ENCODE measurements at places on chromosomes 5 and 9. TPM values are rescaled to one million over a fixed set of nuclear protein-coding genes. Genes with fewer than 3 reads are reported as not detected.

The GAS1 gene
- polyA plus RNA-seq: 0.56 TPM

The LOX gene
- 0.13 TPM for polyA plus RNA-seq

The TXNDC8 gene
- not detected for polyA plus RNA-seq

The DMRT3 gene
- polyA plus RNA-seq: not detected

The RASEF gene
- polyA plus RNA-seq: 0.08 TPM

The PCDHB9 gene
- 0.01 TPM for polyA plus RNA-seq

The SOHLH1 gene
- polyA plus RNA-seq: not detected

The DOCK8 gene
- polyA plus RNA-seq: 1.5 TPM

The UGT3A1 gene
- polyA plus RNA-seq: not detected

The PTGDS gene
- polyA plus RNA-seq: not detected

The COL23A1 gene
- 0.05 TPM for polyA plus RNA-seq

The ANKRD20A1 gene
- polyA plus RNA-seq: 0.21 TPM

The HCN1 gene
- polyA plus RNA-seq: not detected

The F12 gene
- polyA plus RNA-seq: 7.7 TPM

The FGFR4 gene
- 0.62 TPM for polyA plus RNA-seq

The HTR4 gene
- polyA plus RNA-seq: 0.09 TPM

DNA sequence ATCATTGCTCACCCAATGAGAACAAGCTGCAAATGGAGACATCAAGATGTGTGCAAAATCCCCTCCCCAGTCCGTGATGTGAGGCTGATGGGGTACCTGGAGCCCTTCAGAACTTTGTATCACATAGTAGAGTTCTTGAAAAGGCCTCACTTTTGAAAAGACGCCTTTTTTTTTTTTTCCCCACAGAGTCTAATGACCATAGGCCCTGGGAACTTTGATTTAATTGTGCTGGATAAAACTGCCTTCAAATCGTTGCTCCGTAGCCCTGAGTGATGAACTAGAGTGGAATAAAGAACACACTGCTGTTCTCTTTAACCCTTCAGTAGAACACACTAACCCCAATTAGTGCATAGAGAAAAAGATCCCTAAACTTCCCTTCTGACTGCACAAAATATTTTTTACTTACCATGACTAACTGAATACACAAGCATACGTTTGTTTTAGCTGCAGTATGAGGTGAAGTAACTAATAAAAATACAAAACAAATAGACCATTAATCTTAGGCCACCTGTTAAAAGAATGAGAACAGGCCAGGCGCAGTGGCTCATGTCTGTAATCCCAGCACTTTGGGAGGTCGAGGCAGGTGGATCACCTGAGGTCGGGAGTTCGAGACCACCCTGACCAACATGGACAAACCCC lies 15.1 kb downstream of the PSAT1 start:
- no peak for DNase-seq

DNA sequence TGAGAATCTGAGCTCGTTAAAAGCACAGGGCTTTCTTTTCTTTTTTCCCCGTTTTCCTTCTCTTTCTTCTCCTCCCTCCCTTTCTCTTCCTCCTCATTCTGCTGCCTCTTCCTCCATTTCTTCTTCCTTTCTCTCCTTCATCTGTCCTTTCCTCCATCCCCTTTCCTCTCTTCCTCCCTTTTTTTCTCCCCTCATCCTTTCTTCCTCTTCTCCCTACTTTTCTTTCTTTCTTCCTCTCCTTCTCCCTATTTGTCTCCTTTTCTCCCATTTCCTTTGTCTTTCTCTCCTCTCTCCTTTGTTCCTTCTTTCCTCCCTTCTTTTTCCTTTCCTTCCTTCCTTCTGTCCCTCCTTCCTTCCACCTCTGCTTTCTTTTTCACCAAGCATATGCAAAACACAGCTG lies 649.4 kb downstream of the IRX1 start:
- DNase-seq: no peak

DNA sequence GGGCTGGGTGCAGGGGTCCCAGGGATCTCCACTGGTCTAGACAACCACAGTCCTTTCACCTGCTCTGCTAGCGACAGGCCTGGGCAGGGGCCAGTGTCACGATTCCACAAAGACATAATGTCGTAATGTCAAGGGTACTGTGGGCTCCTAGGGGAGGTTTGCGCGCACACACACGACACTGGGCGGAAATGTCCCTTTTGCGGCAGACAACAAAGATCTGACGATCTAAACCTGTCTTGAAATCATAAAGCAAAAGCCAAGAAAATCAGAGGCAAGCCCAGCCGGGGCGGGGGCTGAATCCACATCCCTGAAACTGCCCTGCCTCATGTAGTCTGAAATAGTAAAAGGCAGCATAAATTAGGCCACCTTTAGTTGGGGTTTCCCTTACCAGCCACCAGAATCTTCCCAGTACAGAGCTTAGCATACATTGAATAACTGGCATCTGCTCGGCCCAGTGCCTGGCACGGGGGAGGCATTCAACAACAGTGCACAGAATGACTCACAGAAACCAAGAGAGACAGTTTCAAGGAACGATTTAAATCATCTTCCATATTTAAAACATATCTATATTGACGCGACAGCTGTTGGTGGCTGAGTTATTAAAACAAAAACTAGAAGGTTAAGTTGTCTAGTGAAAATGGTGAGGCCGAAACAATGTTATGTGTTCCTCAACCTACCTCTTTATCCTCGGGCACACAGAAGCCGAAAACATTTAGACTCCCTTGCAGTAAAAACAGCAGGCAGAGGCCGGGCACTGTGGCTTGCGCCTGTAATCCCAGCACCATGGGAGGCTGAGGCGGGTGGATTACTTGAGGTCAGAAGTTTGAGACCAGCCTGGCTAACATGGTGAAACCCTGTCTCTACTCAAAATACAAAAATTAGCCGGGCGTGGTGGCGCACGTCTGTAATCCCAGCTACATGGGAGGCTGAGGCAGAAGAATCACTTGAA lies 151.0 kb downstream of the MYO10 start:
- no peak for DNase-seq

DNA sequence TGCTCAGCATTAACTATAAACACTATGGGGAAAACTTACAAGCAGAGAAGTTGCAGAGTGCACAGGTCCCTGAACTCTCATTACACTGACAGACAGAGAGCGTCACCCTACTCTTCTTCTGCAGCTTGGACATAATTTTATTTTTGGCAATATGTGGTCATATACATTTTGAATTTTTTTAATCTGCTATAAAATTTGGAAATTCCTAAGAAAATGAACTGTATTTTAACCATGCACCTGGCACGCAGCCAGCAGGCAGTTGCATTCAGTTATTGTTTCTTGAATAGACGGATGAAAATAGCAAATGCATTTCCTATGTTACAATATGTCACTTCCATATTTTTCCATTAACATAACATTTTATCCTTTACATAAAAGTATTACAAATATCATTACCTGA lies 100.2 kb downstream of the SLC25A46 start:
- DNase-seq: no peak

GRCh38 chr9:1829719-1830118 lies 185.4 kb upstream of the SMARCA2 start:
- no peak for DNase-seq

DNA sequence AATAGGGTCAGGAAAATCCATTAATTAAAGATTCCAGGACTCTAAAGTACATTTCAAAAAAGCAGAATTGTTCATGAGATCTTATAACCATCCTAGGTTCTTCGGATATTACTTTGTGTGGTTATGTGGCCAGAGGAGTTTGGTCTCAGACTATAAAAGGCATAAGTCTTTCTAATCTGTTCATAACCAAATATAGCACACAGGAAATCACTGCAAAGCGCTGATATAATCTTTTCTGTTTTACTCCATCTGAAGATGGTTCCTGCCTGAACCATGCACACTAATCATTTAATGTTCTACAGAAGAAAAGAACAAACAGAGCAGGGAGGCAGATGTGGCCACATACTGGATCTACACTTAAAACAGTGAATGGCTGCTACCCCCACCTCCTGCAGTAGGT lies 182.8 kb downstream of the SEMA5A start:
- no peak for DNase-seq

GRCh38 chr5:173010021-173010420 lies 26.4 kb downstream of the ATP6V0E1 start:
- DNase-seq: no peak

GRCh38 chr9:109167716-109168115 lies 667 bp upstream of the FRRS1L start:
- DNase-seq: no peak

DNA sequence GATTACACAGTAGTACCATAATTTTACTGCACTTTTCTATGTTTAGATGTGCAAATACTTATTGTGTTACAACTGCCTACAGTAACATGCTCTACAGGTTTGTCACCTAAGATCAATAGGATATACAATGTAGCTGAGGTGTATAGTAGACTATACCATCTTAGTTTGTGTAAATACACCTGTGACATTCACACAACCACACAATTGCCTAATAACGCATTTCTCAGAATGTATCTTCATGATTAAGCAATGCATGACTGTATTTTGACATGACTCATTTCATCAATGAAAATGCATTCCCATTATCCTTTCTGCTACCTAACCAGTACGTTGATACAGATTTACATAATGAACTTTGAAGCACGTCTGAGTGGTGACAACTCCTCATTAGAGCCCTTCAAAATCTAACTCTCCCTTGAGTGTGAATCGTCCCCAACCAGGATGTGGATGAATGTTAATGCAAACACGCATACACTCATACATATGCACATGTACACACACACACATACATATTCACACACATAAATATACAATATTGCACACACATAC lies 28.4 kb downstream of the GZMK start:
- DNase-seq: peak; percentile 9

DNA sequence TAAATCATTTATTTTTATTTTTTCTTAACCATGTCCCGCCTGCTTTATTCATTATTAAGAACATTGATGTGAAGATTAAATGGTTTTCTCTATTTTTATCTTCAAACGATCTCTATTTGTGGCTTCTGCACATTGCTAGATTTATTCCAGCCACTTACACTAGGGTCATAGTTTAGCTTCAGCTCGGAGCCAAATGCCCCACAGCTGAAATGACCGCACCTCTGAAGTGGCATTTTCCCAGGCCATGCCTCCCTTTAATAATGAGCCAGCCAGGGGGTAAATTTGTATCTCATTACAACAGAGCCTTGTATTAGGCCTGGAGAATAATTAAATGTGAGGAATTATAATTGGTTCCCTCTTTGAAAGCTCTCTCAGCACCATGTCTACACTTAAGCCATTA lies 89.4 kb downstream of the DOCK8 start:
- no peak for DNase-seq

- DNase-seq: no peak
Measured at GRCh38 chr5:154583671-154584177, 105.7 kb upstream of the HAND1 start.

DNA sequence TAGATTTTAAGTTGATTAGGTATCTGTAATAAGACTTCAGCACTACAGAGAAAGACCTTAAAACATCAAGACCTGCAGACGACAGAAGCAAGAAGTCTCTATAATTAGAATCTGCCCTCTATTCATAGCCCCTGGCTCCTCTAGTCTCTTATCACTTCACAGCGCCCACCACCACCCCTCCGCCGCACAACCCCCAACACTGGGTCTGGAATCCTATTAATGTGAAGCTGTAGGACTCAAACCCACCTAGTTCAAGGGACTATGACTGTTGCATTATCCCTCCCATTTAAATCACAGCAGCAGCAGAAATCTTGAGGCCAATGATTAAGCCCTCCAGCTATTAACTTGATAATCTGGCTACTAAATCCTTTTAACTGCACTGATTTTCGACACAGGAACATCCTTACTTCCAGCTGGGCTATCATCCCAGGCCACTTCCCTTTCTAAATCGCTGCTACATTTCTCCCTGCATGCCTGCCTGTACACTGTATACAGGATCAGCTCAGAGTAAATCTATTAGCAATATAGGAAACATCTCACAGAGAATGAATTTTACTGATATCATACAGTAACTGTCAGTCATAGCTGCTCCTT lies 159.5 kb upstream of the GRAMD2B start:
- DNase-seq: no peak

DNA sequence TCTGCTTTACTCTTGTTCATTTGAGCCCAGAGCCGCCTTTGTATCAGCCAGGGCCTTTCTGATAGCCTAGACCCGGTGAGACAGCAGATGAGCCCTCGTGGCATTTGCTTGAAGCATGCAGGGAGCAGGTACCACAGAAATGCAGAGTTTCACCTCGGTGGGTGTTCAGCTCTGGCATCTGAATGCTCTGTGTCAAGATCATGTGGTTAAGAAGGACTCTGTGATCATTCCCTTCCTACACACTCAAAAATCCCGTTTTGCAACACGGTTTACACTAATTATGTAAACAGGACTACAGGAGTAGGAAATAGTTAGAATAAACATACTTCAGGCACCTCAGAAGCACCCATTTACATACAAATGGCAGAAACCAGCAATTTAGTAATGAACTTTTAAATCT lies 67.2 kb downstream of the MVB12B start:
- no peak for DNase-seq

- peak; percentile 71 for DNase-seq
Measured at GRCh38 chr5:33008751-33009418, 297.8 kb downstream of the NPR3 start.

- peak; percentile 71 for DNase-seq
Measured at GRCh38 chr9:109316207-109316640, 4.6 kb downstream of the EPB41L4B start.

DNA sequence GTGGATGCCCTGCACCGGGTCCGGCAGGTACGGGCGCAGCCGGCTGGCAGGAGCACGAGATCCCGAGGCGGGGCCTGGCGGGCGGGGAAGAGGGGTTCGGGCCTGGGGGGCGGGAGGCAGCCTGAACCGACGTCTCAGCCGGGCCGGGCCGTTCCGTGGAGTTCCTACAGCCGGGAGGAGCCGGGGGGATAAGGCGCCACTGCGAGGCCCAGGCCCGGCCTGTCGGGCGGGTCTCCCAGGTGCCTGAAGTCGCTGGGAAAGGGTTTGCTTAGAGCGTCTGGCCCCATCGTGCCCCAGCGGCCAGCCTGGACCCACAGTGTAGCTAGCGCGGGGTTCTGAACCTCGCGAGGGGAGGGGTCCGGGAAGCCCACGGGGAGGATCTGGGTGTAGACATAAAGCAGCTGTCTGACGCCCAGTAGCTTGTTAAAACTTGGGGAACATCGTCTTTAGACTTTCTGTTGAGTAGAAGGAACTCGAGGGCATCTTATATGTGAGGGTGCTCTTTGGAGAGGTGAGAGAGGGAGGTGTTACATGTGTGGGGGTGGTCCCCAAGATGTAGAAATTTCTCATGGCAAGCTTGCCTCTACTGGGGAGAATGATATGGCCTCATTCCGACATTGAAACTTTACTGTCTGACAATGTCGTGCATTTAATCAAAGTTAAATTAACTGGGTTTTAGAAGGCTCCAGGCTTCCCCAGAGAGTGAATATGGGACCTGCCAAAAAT lies 524 bp downstream of the FUBP3 start:
- no peak for DNase-seq

DNA sequence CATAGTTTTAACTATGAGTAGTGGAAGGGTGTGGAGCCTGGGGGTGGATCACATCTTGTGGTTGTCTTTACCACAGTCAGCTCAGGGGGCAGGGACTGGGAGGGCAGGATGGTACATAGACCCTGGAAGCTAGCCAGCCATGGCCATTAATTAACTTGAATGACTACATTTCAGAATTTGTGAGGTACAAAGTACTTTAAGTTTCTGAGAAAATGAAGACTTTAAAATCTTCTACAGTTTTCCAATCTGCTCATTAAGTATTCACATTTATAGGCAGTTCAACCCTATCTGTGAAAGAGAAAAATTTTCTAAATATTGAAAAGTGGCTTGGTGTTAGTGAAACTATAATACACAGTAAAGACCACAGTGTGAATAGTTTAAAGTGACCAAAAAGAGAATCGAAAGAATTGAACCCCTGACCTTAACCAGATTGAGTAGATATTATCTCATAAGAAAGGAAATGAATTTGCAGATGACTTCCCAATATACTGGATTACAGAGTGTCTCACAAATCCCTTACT lies 234.2 kb upstream of the MEF2C start:
- no peak for DNase-seq

GRCh38 chr5:59587489-59588337 lies 305.8 kb downstream of the PDE4D start:
- DNase-seq: no peak

All from keratinocyte (primary cell).